Fibroblast of skin of abdomen (primary cell): ENCODE measurements at places on chromosomes 5 and 9.
A peak's percentile ranks its signal among the peaks of the same experiment; 100 is the strongest.

DNA sequence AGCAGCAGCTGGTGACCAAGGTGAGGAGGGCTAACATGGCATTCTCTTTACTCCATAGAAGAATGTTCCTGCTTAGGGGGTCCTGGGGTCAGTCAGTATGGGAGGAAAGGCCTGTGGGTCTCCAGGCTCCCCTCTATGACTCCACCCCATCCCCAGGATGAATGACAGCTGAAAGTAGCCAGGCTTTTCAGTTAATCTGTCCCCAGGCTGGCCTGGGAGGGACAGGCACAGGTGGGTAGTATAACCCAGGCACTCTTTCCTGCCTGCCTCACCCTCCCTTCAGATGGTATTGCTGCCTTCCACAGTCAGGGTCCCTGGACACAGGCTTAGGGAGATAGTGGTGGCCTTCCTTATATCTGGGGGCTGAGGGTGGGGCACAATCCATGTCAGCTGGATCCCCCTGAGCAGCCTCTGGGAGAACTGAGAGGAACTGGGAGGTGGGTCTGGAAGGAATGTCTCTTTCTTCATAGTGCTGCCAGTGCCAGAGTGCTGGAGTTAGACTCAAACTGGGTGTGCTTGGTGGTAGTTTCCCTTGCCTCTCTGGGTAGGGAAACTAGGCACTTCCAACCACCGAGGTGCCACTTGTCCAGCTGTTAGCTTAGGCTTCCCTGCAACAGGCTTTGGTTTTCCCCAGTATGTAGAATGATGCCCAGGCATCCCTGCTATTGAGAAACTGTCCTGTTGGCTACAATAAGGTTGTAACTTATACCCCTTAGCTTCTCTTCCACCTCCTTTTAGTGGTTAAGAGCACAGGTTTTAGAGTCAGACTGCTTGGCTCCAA is 27.8 kb downstream of the LARP1 start:
- DNase-seq = no peak

GRCh38 chr5:171705830-171706468 is 79.7 kb upstream of the SMIM23 start:
- DNase-seq = no peak

- DNase-seq = no peak
Measured at GRCh38 chr5:108711898-108712297, 35.8 kb upstream of the FER start.

- DNase-seq = no peak
Measured at GRCh38 chr9:77601476-77602099, 46.5 kb downstream of the GNA14 start.

GRCh38 chr9:123314617-123315016 is 41.4 kb upstream of the CRB2 start:
- no peak for DNase-seq

DNA sequence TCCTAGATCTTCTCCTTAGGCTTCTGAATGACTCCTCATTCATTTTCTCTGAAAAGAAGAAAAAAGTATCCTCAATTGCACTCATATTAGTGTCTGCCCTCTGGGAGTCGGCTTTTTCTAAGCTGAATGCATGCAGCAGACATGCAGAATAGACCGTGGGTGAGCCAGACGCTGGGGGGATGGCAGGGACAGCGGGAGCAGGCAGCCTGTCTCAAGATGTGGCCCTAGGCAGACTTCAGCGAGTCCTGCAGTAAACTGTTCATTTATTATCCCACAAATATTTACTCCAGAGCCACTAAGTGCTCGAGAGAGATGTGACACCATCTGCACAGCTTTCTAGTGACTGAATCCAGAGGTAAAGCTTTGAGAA is 164.9 kb upstream of the RAI14 start:
- DNase-seq = peak; percentile 74

GRCh38 chr5:139726248-139726647 is 69.4 kb upstream of the PSD2 start:
- no peak for DNase-seq

DNA sequence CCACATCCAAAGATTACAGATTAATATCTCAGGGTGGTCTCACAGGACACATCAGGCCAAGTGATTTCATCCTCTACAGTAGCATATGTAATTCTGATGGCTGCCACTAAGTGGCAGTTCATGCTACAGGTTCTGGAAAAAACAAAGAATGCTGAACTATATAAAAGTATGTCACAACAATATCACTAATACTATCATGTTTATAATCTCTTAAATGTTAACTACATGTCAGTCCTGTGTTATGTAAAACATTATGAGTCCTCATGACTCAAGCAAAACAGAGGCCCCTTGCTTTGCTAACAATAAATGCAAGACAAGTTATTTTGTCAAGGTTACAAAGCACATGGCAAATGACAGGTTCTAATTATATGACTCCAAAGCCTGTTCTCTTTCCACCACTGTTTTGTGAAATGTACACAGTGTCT is 233.2 kb downstream of the FBXL17 start:
- peak; percentile 21 for DNase-seq

- no peak for DNase-seq
Measured at GRCh38 chr5:43171926-43172325, 20.1 kb upstream of the NIM1K start.

DNA sequence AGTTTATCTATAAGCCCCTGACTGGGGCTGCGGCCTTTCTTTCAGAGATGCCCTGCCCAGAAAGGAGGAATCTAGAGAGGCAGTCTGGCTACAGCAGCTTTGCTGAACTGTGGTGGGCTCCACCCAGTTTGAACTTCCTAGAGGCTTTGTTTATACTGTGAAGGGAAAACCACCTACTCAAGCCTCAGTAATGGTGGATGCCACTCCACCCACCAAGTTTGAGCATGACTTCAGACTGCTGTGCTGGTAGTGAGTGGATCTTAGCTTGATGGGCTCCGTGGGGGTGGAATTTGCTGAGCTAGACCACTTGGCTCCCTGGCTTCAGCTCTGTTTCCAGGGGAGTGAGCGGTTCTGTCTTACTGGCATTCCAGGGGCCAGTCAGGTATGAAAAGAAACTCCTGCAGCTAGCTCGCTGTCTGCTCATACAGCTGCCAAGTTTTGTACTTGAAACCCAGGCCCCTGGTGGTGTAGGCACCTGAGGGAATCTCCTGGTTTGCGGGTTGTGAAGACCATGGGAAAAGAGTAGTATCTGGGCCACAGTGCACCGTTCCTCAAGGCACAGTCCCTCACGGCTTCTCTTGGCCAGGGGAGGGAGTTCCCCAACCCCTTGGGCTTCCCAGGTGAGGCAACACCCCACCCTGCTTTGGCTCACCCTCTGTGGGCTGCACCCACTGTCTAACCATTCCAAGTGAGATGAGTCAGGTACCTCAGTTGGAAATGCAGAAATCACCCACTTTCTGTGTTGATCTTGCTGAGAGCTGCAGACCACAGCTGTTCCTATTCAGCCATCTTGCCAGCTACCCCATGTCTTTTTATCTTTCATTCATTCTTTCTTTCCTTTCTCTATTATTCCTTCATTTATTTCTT is 211.8 kb upstream of the C9orf72 start:
- peak; percentile 4 for DNase-seq

DNA sequence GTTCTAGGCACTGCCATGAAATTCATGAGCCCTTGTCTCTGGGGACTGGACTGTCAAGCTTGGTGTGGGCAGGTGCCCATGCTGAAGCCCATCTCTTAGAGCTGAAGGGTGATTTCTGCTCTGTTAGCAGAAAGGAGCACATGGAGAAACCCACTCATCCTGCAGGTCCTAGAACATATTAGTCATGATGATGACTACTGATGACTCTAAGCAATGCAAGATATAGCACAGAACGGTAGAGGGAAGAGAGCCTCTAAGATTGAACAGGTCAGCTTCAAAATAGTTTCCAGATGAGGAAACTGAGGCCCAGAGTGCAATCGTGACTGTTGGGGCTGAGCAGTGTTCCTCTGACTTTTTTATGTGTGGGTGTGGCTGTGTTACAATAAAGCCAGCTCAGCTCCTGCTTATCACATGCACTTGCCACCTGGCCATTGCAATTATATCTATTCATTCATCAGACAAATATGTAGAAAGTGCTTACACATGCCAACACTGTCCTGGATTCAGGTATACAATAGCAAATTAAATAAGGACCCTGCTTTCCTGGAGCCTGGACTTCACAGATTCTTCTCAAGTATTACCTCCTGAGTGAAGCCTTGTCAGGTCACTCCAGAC is 140.2 kb upstream of the BRINP1 start:
- no peak for DNase-seq

DNA sequence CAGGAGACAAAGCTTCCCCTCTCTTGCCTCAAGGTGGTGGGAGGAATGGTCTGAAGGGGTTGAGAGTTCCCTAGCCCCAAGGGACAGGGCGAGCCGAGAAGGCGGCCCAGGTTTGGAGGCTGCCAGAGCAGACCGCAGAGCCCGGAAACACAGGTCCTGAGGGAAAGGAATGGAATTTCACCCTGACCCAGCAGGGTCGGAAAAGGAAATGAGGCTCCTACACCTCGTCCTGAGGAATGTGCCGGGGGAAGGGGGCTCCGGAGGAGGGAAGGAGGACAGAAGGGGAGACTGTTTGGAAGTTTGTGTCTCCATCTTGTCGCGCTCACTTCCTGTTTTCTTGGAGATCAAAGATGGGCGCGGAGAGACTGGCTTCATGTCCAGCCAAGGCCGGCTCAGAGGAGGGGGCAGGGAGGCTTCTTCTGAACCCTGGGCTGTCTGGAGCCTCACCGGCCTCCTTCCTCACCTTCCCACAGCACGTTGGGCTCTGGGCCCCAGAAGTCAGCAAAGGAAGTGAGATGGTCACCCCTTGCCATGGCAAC is 9.6 kb downstream of the ENG start:
- DNase-seq = peak; percentile 56

DNA sequence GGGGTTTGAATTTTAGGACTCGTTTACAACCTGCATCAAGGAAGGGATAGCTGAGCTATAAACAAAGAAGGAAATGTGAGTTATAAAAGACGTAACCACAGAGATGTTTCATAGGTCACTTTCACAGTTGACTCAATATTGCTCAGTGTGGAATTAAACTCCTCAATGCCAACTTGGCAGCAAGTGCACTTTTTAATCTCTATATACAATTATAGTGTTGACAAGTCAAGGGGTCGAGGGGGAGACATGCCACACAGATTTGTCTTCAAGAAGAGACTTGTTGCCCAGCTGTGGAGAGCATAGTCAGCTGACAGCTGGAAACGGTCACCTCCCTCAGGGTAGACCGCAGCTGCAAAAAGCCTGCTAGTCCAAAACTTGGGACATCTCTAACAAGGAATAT is 163.4 kb upstream of the DMAC1 start:
- no peak for DNase-seq

DNA sequence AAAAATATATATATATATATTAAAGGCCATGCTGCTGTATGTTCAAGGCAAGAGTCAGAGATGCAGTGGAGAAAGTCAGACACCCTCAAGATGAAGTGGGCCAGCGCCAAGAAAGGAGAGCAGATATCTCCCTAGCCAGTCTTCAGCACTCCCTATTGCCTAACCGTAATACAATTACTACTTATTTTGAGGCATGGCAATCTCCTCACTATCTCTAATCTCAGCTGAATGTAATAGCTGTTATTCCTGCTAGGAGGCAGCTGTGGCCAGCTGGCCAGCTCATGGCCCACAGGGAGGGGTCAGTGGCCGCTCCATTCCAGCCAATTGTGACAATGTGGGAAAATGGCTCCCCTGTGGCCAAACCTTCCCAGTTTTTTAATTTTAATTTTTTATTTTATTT is 87.5 kb upstream of the FBXW11 start:
- no peak for DNase-seq

DNA sequence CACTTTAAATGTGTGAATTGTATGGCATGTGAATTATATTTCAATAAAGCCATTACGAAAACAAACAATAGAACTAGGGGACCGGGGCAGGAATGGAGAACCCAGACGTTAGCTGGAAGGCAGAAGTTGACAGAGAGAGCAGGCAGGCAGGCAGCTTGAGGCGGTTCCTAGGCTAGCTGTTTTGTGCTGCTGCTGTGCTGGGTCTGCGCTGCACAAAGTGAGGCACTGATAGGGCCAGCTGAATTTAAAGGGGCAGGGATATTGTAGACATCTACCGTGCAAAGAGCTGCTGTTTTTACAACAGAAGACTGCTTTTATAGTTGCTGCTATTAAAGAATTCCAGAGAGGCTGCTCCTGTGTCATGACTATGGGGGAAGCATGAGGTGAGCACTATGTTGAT is 21.6 kb upstream of the MIER3 start:
- no peak for DNase-seq

DNA sequence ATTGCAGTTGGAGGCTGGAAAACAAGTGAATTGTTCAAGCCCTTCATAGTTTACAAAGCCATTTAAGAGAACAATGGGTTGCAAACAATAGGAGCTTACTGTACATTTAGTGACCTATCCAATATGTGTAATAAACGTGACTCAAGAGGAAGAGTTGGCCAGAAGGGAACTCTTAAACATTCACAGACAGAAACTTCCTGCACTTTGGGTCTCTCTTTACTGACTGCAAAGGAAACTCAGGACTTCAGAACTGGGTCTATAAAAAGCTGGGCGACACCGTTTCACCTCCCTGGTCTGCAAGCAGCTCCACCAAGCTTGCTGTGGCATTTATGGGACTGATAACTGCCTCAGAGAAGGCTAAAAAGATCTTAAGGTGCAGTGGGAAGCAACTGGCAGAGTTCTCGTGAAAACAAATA is 48.7 kb upstream of the SPATA31D4 start:
- no peak for DNase-seq

- no peak for DNase-seq
Measured at GRCh38 chr9:20441166-20441565, 181.1 kb downstream of the MLLT3 start.

DNA sequence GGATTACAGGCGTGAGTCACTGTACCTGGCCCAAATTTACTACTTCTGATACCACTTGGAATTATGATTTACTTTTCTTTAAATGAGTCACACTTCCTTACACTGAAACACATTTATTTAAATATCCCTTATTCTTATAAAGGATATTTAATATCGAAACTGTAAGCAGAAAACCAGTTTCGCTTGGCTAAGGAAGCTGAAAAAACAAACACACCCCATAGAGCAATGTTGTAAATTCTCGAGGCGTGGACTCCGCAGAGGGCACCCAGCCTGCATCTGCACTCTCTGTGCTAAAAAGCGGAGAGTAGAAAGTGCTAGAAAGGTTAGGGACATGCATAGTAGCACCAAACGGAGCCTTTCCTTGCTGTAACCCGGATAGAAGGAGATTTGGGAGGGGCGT is 86.5 kb downstream of the HMCN2 start:
- no peak for DNase-seq

- DNase-seq = peak; percentile 56
Measured at GRCh38 chr5:96823900-96824380, 16.2 kb upstream of the ERAP1 start.

- DNase-seq = no peak
Measured at GRCh38 chr5:73955271-73955846, 329.4 kb downstream of the ARHGEF28 start.

- peak; percentile 57 for DNase-seq
Measured at GRCh38 chr5:28165096-28165495, 1126.7 kb upstream of the CDH9 start.
